Activated T-helper 1 cell treated with Interleukin-2 at 50 U/mL for 16 hours (primary cell): ENCODE measurements at places on chromosomes 3 and 15.

DNA sequence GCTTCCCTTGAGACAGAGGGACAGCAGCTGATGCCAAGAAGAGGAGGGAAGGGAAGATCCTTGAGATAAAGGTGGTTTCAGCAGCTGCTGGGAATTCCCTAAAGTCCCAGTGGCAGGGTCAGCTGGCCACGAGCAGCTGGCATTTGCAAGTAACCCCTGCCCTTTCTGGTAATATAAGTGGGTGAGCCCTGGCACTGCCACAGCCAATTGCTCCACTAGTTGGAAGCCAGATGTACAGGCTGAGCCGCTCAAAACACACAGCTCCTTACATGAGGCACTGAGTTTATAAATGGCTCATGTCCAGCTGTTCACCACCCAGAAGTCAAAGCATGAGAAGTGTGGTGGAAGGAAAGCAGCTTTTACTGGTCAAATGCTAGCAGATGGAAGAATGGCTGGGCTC, 35.4 kb downstream of the PRR20G start:
- no peak for DNase-seq

GRCh38 chr15:39128746-39129145, 452.1 kb upstream of the THBS1 start:
- DNase-seq: no peak

- no peak for DNase-seq
Observed at GRCh38 chr3:40178012-40178594, 131.4 kb upstream of the EIF1B start.

- DNase-seq: no peak
Observed at GRCh38 chr3:178823591-178824246, 247.9 kb downstream of the ZMAT3 start.

- DNase-seq: no peak
Observed at GRCh38 chr15:100762913-100763834, 116.5 kb upstream of the ALDH1A3 start.

- no peak for DNase-seq
Observed at GRCh38 chr3:74643636-74644035, 29.2 kb upstream of the CNTN3 start.

DNA sequence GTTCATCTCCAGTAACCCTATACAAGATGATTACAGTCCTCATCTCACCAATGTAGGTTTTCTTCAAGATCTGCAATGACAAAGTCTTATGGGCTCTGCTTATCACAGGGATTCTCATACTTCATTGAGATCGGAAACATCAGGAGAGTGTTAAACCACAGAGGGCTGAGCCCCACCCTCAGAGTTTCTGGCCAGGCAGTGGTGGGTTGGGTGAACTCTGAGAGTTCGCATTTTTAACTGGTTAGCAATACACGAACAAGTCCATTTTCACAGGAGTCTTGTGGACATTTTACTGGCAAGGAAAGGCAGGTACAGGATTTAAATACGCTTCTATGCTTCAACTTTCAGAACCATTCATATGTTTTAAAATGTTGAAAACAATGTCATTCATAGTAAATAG, 366.7 kb upstream of the ROBO2 start:
- no peak for DNase-seq

DNA sequence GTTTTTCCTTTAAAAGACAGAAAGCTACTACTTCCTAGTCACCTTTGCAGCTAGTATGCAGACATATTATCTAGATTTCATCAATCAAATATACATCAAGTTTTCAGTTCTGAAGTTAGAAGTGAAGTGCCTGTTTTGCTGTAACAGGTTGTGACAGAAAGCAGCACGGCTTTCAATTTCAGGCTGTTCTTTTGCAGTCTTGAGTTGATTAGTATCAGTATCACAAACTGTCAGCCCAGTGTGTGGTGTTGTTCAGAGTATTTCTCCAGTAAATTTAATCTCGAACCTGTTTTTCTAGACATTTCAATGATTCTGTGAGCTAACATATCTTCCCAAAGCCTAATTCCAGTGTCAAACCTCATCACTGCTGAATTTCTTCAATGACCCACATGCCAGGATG, 1050.8 kb downstream of the DIPK2A start:
- DNase-seq: no peak

- DNase-seq: no peak
Observed at GRCh38 chr3:41872157-41872556, 89.7 kb downstream of the ULK4 start.

GRCh38 chr3:145798007-145798406, 363.0 kb downstream of the PLOD2 start:
- no peak for DNase-seq

- DNase-seq: no peak
Observed at GRCh38 chr15:48435321-48435720, 104.1 kb downstream of the DUT start.

DNA sequence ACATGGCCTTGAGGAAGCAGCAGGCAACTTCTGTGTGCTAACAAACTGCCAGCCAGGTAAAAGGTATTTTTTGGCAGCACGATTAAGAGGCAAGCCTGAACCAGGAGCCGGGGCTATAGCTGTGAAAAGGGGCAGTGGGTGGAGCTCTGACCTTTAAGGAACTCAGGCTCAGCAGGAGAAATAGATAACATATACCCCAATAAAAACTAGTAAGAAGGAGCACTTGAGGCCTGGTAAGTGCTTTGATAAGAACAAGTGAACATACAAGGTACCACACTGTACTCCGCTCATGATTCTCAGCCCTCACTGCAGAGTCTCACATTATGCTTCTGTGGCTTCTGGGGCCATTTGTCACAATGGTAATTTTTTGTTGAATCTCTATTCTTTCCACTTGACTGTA, 5.4 kb downstream of the FYCO1 start:
- DNase-seq: no peak

GRCh38 chr15:100601163-100601562, 821 bp downstream of the LINS1 start:
- DNase-seq: peak; percentile 5

DNA sequence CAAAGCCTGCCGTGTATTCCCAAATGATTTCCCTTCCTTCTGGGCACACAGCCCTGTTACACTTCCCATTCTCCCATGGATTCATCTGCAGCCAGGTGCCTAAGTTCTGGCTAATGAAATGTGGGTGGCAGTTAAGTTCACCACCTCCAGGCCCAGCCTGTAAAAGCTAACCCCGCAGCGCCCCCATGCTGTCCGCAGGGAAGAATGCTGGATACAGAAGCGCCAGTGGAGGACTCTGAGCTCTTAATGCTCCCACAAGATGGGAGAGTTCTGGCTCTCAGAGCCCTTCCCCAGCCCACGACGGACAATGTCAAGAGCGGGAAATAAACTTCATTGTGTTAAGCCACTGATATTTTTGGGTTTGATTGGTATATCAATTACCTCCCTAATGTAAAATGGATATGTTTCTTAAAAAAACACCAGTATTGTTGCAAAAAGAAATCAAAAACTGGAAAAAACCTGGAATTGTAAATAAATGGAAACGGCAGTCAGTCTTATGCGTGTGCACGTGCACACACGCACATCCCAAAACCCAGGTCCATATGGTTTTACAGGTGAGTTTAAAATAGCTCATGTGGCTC, 37.7 kb upstream of the FGD5 start:
- no peak for DNase-seq

- no peak for DNase-seq
Observed at GRCh38 chr15:88695691-88696251, 57.0 kb downstream of the ISG20 start.

- DNase-seq: no peak
Observed at GRCh38 chr15:41828807-41829141, 882 bp downstream of the JMJD7 start.

DNA sequence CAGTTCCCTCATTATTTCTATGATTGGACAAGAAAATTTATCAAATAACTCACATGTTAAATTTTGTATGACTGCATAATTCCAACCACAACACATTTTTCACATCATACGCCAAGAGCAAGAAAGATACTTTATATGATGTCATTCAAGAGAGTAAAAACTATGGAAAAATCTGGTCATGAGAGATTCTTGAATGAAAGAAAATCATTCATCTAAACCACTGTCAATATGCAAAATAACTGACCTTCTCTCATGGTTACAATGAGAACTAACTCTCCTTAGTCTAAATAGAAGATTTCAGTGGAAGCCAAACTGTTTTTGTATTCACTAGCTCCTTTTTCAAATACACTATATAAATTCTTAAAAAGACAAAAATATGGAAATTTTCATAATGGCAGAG, 124.6 kb downstream of the CBLB start:
- no peak for DNase-seq

- no peak for DNase-seq
Observed at GRCh38 chr3:124486324-124486723, 243.9 kb upstream of the UMPS start.

GRCh38 chr3:101857301-101857741, 8.0 kb downstream of the NFKBIZ start:
- DNase-seq: no peak

DNA sequence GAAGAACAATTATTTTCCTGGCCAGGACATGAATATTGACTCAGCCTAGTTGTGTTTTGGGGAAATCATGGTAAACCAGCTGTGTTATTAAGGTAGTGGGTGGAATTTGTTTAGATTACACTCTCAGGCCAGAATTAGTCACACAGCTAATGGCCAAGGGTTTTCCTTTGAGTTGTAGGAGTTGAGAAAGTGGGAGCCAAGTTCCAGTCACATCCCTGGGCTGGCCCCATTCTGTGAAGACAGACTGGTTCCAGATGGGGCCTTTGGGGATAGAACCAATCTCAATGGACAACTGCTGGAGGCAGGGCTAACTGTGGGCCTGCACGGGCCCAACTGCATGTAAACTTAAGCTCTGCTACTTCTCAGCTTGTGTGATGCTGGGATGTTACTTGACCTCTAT, 1.4 kb upstream of the RASL12 start:
- DNase-seq: no peak

DNA sequence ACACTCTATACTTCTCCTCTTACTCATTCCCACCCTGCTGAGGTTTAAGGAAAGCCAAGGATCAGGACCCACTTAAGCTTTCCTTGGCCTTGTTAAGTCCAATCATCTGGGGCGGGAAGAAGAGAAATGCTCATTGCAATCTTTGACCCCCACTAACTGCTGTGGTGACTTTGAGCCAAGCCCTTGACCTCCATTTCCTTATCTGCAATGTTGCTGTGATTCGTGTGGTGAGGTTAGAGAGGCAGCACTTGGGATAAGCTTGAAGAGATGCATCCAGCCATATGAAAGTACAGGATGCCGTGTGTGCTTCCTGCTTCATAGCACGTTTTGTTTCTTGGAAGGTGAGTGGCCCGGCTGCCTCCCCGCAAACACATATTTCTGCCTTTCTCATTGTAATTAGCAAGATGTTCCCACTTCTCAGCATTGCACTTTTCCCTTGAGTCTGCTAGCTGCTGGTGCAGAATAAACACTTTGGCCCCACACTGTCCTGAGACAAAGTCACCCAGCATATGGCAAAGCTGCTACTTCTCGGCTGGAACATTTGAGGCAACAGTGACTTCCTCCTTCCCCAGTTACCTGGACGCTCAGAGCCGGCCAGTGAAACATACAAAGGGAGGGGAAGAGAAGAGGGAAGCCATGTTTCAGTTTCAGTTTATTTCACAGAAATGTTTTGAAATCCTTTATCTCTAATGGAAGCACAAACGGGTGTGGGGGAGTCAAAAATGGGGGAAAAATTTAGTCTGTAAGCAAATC, 10.5 kb upstream of the NUDT16 start:
- DNase-seq: no peak

- DNase-seq: no peak
Observed at GRCh38 chr3:172606021-172606420, 82.8 kb upstream of the TNFSF10 start.

DNA sequence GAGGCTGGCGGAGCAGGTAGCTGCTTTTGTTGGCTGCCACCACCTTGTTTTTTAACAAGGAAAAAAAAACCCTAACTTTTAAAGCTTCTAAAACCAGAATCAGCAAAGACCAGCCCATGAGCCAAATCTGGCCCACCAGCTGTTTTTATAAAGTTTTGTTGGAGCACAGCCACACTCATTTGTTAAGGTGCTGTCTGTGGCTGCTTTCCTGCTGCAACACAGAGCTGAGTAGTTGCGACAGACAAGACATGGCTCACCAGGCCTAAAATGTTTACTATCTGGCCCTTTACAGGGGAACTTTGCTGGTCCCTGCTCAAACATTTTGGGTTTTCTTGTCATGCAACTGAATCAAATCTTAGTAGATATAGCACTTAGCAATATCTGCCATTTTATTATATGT, 18.9 kb downstream of the EFCAB12 start:
- DNase-seq: no peak

- DNase-seq: no peak
Observed at GRCh38 chr3:54033761-54034160, 88.6 kb upstream of the CACNA2D3 start.

GRCh38 chr3:146524961-146525360, 19.4 kb downstream of the PLSCR1 start:
- no peak for DNase-seq

DNA sequence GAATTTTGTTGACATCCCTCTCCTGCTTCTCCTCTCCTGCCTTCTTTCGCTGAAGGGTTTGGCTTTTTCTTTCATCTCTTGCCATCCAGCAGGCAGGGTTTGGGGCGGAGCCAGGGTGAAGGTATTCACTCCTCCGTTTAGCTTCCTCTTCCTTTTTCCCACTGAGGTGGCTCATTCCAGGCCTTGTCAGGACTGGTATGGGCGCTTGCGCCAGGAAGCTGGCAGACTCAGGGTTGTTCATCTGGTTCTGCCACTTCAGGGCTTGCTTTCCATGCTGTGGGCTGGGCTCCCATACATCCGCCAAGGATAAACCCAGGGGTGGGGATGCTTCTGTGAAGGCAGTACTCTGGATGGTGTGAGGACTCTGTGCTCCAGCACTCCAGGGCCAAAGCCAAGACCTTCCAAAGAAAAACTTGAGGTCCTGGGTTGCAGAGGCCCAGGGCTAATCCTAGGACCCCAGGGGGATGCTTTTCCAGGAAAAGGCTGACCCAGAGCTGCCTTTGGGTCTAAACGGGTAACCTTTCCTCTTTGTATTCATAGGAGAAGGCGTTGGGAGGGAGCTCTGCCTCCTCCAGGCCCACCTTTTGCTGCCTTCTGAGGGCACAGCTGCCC, 7.7 kb upstream of the AMOTL2 start:
- no peak for DNase-seq

GRCh38 chr3:104564045-104564643, 802.6 kb upstream of the ALCAM start:
- peak; percentile 22 for DNase-seq

GRCh38 chr3:60094392-60094947, 1044.6 kb upstream of the CFAP20DC start:
- no peak for DNase-seq

GRCh38 chr3:29587340-29587739, 306.5 kb downstream of the RBMS3 start:
- no peak for DNase-seq

GRCh38 chr15:99187936-99188335, 61.4 kb downstream of the TTC23 start:
- no peak for DNase-seq

GRCh38 chr3:46124216-46125177, 83.6 kb downstream of the CCR1 start:
- DNase-seq: no peak

- DNase-seq: no peak
Observed at GRCh38 chr15:63015618-63016017, 26.9 kb upstream of the TPM1 start.
